GM12878 (cell line): ENCODE measurements at places on chromosomes 3 and 15. TPM values are rescaled to one million over a fixed set of nuclear protein-coding genes. Genes with fewer than 3 reads are reported as not detected.
A peak's percentile ranks its signal among the peaks of the same experiment; 100 is the strongest.

DNA sequence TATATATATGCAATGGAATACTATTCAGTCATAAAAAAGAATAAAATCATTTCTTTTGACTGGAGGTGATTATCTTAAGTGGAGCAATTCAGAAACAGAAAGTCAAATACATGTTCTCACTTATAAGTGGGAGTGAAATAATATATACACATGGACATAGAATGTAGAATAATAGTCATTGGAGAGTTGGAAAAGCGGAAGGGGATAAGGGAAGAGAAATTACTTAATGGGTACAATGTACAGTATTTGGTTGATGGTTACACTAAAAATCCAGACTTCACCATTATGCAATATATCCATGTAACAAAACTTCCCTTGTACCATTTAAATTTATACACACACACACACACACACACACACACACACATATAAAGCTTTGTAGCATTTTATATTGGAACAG is 84.3 kb downstream of the RAP2B start:
- no peak overlapping the region for H3K4me3 ChIP-seq
- H3K27me3 ChIP-seq: no peaks in the 10 kb centered on the region
- DNase-seq: no peak
- H3K27ac ChIP-seq: no peak overlapping the region
- no peaks in the 10 kb centered on the region for H3K4me1 ChIP-seq

DNA sequence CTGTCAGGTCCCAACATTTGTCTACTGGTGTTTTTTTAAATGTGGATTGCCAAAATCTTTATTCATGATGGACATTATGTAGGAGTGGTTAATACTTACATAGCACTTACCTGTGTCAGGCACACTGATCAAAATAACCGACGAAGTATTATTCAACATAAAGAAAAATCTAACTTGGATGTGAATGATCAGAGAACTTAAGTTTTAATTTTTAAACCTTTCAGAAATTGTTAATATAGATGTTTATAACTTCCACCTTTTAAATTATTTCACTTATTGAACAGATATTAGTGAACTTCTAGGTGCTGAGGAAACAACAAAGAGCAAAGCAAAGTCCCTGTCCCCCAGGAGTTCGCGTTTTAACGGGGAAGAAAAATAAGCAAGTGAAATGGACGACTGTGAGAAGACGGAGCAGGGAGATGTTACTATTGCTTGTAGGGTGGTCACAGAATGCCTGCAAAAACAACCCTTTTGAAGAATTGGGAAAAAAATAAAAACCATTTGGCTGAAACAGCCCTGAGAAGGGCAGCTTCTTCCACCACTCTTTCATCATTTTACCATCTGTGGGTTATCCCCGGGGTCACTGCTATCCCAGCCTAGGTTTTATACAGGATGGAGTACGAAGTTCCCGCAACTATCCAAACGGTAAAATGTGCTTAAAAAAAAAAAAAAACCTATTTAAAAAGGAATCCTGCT is 915 bp upstream of the APH1B start:
- peaks cover 4% of the 10 kb centered on the region; the same call in 1 of the 2 replicates for H3K4me1 ChIP-seq
- peak overlapping the region; percentile 67 for H3K4me3 ChIP-seq
- peak overlapping the region; percentile 62 for H3K27ac ChIP-seq
- no peak for DNase-seq
- no peaks in the 10 kb centered on the region for H3K36me3 ChIP-seq
- no peaks in the 10 kb centered on the region for H3K27me3 ChIP-seq

DNA sequence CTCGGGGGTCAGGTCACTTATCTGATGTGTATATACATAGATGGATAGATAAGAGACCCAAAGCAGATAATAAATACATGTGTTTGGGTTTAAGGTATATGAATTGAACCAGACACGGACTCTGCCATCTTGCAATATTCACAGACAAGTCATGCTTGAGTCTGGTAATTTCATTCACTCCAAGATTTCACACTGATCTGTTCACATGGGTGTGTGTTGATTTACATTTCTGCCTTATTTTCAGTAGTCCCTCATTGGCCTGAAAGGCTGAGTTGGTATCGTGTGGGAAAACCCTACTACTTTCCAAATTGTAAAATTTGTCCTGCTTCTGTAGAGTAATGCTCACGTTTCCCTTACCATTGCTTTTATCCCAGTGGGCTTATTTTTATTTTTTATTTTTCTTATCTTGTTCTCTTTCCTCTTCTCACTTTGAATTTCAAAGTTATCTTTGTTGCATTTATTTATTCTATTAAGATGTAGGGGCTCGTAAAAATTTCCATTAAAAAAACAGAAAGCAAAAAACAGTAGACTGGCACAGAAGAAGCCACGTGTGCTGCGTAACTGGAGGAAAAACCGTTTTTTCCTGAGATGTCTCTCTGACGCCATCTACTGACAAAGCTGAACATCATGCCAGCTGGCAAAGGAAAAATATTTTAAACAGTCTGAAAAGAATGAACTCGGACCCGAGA is 10.8 kb upstream of the MFSD1 start:
- H3K36me3 ChIP-seq: no peaks in the 10 kb centered on the region
- no peak for DNase-seq
- no peaks in the 10 kb centered on the region for H3K27me3 ChIP-seq
- H3K4me3 ChIP-seq: no peak overlapping the region
- H3K4me1 ChIP-seq: no peaks in the 10 kb centered on the region

GRCh38 chr15:92751528-92751927 is 96.0 kb upstream of the FAM174B start:
- no peaks in the 10 kb centered on the region for H3K4me1 ChIP-seq
- H3K27me3 ChIP-seq: no peaks in the 10 kb centered on the region
- DNase-seq: no peak
- no peaks in the 10 kb centered on the region for H3K36me3 ChIP-seq

DNA sequence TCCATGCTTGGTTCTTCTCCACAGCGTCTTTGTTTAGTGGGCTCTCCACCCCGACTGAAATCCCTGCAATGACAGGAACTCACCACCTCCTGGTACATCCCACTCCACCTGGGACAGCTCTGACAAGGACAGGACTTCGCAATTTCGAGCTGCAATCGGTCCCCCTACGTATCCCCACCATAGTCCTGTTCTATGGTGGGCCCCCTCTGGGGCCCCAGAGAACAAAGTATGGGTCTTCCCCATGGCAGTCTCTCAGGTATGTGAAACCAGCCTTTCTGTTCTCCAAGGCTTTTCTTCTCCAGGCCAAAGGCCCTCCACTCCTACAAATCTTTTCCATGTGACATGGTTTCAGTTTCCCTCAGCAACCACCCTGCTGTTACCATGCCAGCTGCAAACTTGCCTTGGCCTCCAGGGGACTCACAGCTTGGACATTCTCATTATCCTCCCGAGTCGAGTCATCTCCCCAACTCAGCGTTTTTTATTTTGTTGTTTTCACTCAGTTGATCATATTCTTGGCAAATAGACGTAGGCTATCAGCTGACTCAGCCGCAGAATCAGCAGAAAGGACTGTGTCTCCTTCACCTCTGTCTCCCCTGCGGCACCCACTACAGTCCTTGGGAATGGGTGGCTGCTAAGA is 233.3 kb downstream of the OPA1 start:
- H3K36me3 ChIP-seq: no peaks in the 10 kb centered on the region
- DNase-seq: no peak
- H3K4me3 ChIP-seq: no peak overlapping the region
- no peaks in the 10 kb centered on the region for H3K27me3 ChIP-seq
- H3K4me1 ChIP-seq: no peaks in the 10 kb centered on the region
- H3K27ac ChIP-seq: no peak overlapping the region

- H3K4me1 ChIP-seq: no peaks in the 10 kb centered on the region
- H3K4me3 ChIP-seq: no peak overlapping the region
- no peak overlapping the region for H3K27ac ChIP-seq
- DNase-seq: no peak
Observed at GRCh38 chr3:144175644-144176425, 204.2 kb downstream of the DIPK2A start.

- no peak for DNase-seq
- H3K27me3 ChIP-seq: no peaks in the 10 kb centered on the region
Observed at GRCh38 chr15:57031082-57031481, 112.6 kb downstream of the TCF12 start.

DNA sequence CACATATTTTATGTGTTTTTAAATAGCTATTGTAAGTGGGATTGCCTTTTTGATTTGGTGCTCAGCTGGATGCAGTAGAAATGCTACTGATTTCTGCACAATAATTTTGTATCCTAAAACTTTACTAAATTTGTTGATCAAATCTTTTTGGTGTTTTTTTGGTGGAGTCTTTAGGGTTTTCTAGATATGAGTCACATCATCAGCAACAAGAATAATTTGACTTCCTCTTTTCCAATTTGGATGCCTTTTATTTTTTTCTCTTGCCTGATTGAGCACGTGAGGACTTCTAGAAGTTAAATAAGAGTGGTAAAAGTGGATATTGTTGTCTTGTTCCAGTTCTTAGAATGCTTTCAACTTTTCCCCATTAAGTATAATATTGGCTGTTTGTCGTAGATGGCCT is 51.3 kb downstream of the TLNRD1 start:
- peaks cover 13% of the 10 kb centered on the region for H3K4me1 ChIP-seq
- DNase-seq: no peak
- H3K36me3 ChIP-seq: no peaks in the 10 kb centered on the region
- H3K4me3 ChIP-seq: no peak overlapping the region
- H3K27ac ChIP-seq: no peak overlapping the region

GRCh38 chr3:110738531-110738930 is 333.1 kb upstream of the NECTIN3 start:
- H3K4me3 ChIP-seq: no peak overlapping the region
- no peaks in the 10 kb centered on the region for H3K27me3 ChIP-seq
- no peaks in the 10 kb centered on the region for H3K36me3 ChIP-seq
- no peaks in the 10 kb centered on the region for H3K4me1 ChIP-seq
- no peak for DNase-seq

GRCh38 chr3:28207000-28207733 is 34.3 kb upstream of the CMC1 start:
- no peaks in the 10 kb centered on the region for H3K27me3 ChIP-seq
- no peaks in the 10 kb centered on the region for H3K4me1 ChIP-seq
- no peak for DNase-seq
- H3K36me3 ChIP-seq: no peaks in the 10 kb centered on the region

- H3K4me1 ChIP-seq: no peaks in the 10 kb centered on the region
- H3K4me3 ChIP-seq: no peak overlapping the region
- no peak overlapping the region for H3K27ac ChIP-seq
- DNase-seq: no peak
- H3K27me3 ChIP-seq: no peaks in the 10 kb centered on the region
Observed at GRCh38 chr15:87450314-87450713, 806.2 kb downstream of the NTRK3 start.

DNA sequence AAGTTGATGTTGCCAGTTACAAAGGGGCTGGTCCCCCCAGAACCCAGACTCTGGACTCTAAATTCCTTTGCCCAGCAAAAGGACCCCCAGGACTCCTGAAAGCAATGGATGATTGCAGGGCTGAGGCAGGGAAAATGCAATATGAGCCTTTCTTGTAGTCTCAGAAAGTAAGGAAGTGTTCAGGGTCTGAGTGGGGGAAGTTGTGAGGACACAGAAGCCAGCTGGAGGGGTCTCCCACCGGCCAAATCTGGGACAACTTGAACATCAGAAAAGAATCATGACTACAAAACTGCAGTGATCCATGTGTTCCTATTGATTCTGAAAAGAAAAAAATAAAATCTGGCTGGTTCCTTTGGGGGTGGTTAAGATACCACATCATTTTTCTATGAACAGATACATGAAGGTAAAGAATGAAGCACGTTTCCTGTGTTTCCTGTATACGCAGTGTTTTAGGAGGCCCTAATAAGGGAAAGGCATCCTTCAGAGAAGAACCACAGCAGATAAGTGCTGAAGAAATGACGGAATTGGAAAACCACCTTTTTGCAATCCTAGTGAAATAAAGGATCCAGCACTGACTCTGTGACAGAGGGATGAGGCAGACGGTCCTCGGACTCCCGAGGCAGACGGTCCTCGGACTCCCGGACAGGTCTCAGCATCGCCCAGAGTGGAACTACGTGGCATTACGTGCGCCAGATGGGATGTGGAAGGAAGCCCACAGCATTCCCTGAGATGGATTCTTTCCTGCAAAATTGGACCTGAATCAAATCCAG is 22.2 kb upstream of the GRIP2 start:
- no peak overlapping the region for H3K4me3 ChIP-seq
- no peaks in the 10 kb centered on the region for H3K36me3 ChIP-seq
- no peak overlapping the region for H3K27ac ChIP-seq
- no peaks in the 10 kb centered on the region for H3K4me1 ChIP-seq
- no peak for DNase-seq
- peaks cover 4% of the 10 kb centered on the region; the same call in 1 of the 2 replicates for H3K27me3 ChIP-seq

DNA sequence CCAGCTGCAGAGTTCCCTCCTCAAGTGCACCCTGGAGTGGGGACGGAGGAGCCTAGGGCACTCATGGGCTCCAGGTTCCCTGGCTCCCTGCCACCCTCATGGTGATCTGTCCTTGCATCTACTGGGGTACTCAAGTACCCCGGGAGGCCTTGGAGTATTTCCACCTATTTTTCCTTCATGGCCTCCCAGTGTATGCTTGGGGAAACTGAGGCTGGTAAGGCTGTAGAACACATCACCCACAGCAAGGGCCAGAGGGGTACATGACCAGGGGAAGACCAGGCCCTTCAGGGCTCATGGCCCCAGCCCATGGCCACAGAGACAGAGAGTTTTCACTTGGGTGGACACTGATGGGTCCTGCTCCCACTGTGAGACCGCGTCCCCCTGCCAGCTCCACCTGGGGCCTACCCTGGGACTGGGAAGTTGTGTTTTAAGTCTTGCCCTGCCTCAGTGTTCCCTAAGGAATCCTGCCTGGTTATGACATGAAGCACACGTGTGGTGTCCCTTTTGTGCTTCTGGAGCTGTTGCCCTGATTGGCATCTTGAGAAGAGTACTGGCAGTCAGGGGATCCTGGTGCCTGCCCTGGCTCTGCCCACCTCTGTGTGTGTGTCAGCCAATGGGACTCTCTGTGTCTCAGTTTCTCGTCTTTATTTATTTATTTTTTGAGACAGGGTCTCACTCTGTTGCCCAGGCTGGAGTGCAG is 132.8 kb downstream of the TJP1 start:
- H3K36me3 ChIP-seq: no peaks in the 10 kb centered on the region
- no peak overlapping the region for H3K4me3 ChIP-seq
- no peaks in the 10 kb centered on the region for H3K27me3 ChIP-seq
- DNase-seq: no peak

DNA sequence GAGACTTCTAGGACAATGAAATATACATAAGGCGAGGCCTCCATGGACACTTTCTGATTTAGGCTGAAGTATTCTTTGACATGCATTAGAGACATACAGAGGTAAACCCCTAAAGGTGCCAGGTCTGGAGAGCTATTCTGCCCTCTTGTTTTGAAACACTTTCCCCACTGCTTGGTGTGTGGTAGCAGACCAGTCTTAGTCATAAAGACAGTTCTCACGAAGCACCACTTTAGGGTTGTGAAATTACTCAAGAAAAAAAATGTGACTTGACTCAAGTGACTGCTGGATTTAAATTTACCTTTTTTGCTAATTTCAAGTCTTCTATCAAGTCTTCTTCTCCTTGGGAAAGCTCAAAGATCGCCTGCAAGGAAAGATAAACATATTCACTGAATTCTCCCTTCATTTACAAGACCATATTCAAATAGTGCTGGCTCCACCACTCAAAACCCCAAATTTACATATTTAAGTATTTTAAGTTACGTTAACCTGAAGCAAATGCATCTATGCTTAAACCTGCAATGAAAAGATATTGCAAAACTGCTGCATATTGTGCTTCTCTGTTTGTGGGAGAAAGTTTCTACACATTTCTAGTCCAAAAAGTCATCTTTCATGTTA is 48.4 kb downstream of the ARHGEF3 start:
- DNase-seq: peak; percentile 87
- peaks cover 8% of the 10 kb centered on the region for H3K36me3 ChIP-seq
- H3K27me3 ChIP-seq: no peaks in the 10 kb centered on the region
- peak overlapping the region; percentile 43; the same call in 1 of the 2 replicates for H3K4me3 ChIP-seq

Gene CACNA1D
- 2.6 and 2.7 TPM in 2 replicates for total RNA-seq

Gene PGBD4
- 2.3 and 2.4 TPM in 2 replicates for total RNA-seq

Gene TRIM71
- total RNA-seq: 0.48 and 0.69 TPM in 2 replicates

Gene TMEM87A
- 22.9 and 25.6 TPM in 2 replicates for total RNA-seq

Gene SPESP1
- not detected in 2 replicates for total RNA-seq

Gene CLCN2
- 1.7 and 2.6 TPM in 2 replicates for total RNA-seq

Gene ITGA11
- 0.13 TPM in 1 of 2 replicates, not detected in the other for total RNA-seq
